ENCODE measurements at places on chromosomes 5 and 9. TPM values are rescaled to one million over a fixed set of nuclear protein-coding genes. Genes with fewer than 3 reads are reported as not detected.

Gene F12
- polyA plus RNA-seq, result 1.5 TPM

Gene GRM6
- polyA plus RNA-seq, result not detected

Gene PCDHA8
- polyA plus RNA-seq, result not detected

Gene ARL10
- 0.04 TPM for polyA plus RNA-seq

Gene ACOT12
- polyA plus RNA-seq, result not detected

Gene APBA1
- not detected for polyA plus RNA-seq

Gene FST
- 0.23 TPM for polyA plus RNA-seq

Gene LCN12
- polyA plus RNA-seq, result 0.20 TPM

DNA sequence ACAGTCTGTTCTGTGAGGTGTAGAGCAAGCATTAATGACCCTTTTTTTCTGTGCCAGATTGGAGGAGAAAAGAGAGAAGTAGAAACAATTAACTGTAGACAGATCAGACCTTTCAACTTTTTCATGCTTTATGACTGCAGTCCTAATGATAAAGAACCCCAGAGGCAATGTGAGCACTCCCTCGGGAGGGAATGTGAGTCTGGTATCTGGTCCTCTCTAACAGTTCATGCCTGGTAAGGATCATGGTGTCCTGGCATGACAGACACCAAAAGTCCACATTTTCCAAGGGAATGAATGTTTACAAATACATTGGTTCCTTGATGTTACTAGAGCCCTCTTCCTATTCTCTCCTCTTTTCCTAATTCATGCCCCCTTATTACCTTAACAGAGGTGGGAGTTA is 70.3 kb downstream of the MTAP start:
- no peak for DNase-seq

DNA sequence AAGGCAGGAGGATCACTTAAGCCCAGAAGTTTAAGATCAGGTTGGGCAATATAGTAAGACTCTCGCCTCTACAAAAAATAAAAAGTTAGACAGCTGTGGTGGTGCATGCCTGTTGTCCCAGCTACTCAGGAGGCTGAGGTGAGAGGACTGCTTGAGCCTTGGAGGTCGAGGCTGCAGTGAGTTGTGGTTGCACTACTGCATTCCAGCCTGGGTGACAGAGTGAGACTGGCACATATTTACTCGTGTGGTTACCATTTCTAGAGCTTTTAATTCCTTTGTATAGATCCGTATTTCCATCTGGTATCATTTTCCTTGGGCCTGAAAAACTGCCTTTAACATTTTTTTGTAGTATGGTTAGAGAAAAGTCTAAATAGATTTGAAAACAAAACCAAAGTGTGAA is 7.8 kb downstream of the IL6ST start:
- no peak for DNase-seq

DNA sequence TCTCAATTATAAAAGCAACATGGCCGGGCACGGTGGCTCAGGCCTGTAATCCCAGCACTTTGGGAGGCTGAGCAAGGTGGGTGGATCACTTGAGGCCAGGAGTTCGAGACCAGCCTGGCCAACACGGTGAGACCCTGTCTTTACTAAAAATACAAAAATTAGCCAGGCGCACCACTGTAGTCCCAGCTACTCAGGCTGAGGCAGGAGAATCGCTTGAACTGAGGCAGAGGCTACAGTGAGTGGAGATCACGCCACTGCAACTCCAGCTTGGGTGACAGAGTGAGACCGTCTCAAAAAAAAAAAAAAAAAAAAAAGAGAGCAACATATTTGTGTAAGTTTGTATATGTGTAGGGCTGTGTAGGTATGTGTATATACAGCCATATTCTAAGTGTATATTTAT is 7.5 kb downstream of the RPS6 start:
- DNase-seq, result no peak

DNA sequence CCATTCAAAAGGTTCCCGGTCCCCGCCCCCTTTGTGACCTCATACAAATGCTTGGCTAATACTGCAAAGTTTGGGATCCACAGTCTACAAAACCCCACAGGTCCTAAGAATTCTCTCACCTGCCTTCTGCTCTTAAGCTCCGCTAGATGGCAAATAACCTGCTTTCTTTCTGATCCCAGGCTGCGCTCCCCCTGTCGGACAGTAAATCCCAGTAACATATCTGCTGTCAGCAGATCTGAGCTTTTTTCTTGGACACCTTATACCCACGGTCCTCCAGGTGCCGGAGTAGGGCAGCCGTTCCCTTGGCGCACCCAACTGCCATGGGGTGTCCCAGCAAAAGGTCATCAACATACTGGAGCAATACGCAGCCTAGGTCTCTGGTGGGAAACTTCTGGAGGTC is 39.0 kb upstream of the PPP1R26 start:
- no peak for DNase-seq

DNA sequence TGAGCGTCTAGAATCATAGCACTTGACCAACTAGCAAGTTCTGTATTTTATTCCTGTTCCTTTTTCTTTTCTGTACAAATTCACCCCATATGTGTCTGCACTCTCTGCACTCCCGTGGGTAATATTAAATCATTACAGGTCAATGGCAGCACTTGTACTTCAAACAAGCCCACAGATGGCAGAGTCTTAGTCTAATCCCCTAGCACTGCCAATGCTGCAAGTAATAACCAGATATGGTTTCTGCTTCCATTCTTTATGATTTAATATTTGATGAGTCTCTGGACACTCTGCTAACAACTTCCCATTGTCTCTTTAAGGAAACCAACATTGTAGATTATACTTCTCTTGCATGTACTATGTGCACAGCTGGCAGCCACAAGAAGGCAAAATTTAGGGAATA is 343.8 kb upstream of the CHD1 start:
- no peak for DNase-seq

- no peak for DNase-seq
Measured at GRCh38 chr5:117761186-117761585, 1186.6 kb upstream of the SEMA6A start.

DNA sequence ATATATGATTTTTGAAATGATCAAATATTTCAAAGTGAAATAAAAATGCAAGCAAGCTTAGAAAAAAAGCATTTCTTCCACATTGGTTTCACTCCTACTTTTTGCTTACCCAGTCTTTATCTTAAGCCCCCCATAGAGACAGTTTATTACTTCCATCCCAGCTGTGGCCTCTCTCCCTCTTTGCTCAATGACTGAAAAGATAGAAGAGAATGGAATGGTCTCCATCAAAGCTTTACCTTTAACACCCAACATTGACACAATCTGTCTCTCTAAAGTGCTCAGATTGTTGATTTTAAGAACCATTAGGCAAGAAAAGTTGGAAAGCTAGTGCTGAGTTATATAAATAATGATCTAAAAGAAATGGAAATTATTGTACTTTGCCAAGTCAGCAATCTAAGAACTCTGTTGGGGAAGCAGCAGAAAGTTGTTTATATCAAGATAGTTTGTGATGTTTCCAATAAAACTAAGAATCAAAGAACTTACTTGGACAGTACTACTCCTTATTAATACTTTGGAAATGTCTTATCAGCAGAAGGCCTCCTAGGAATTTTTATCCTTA is 277.5 kb upstream of the NREP start:
- no peak for DNase-seq

DNA sequence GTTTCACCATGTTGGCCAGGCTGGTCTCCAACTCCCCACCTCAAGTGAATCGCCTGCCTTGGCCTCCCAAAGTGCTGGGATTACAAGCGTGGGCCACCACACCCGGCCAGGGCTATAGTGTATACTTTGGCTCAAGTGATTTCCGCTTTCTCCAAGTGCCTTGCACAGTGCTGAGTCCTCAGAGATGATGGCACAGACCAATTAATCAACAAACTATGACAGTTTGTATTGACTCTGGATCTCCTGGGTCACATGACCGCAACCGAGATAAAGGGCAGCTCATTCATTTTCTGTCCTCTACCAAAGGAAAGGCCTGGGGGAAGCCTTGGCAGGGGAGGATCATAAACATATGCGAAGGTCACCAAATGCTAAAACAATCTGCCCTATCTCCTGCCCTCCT is 11.4 kb upstream of the LARP1 start:
- DNase-seq, result no peak

GRCh38 chr9:136623016-136623841 is 39.5 kb upstream of the EGFL7 start:
- no peak for DNase-seq

DNA sequence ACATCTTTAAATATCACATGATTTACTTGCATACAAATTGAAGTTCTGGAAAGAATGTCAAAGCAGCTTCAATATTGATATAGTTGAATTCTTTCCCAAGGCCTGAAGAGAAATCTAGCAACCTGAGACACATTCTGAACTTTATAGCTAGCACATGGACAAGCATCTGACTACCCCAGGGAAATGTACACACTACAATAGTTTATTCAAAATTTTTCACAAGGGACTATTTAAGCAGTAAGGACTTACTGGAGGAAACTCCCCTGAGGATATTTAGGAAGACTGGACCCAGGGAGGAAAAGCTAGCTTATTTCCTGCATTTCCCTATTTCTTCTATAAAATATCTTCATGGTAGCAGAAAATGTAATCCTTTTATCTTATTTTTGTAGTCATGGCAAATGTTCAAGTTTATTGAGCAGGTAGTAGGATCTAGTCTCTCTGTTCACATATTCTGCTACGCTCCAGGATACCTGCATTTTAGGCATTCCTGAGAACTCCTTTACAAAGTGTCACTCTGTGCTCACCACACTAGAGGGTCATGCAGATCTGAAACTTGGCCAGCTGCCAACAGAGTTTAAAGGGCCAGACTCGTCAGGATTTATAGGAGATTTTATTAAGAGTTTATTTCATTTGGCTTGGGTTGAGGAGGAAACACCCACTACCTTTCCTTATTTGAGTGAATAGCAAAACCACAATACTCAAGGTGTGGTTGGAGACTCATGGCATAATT is 348.4 kb upstream of the FTMT start:
- no peak for DNase-seq

GRCh38 chr5:141870871-141871270 is 7.3 kb downstream of the PCDH1 start:
- no peak for DNase-seq

DNA sequence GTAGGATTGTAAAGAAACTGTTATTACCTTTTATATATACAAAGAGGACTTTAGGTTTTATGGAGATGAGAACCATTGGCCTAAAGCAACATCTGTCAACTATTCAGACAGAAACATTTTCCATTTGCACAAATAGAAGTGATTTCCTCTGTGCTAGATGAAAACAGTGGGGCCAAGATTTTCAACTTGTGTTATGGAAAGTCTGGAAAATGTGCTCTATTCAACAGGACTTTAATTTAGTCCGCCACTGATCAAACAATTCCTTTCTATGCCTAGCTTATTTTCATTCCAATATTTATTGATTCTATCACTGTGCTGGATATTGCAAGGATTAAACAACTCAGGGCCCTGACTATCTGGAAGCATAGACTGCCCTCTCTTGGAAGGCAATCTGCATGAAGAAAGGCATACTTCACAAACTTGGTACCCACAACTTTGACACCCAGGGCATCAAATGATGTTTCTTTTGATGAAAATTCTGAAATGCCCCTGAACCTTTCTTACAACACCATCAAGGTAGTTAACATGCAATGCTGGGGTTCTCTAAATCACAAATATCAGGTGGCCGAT is 126.6 kb upstream of the HMHB1 start:
- DNase-seq, result no peak

- DNase-seq, result peak; percentile 56
Measured at GRCh38 chr9:107587191-107587963, 97.8 kb upstream of the KLF4 start.

GRCh38 chr9:76818271-76818670 is 54.0 kb downstream of the PCA3 start:
- DNase-seq, result no peak

- DNase-seq, result no peak
Measured at GRCh38 chr5:180306796-180307195, 14.9 kb upstream of the MAPK9 start.

DNA sequence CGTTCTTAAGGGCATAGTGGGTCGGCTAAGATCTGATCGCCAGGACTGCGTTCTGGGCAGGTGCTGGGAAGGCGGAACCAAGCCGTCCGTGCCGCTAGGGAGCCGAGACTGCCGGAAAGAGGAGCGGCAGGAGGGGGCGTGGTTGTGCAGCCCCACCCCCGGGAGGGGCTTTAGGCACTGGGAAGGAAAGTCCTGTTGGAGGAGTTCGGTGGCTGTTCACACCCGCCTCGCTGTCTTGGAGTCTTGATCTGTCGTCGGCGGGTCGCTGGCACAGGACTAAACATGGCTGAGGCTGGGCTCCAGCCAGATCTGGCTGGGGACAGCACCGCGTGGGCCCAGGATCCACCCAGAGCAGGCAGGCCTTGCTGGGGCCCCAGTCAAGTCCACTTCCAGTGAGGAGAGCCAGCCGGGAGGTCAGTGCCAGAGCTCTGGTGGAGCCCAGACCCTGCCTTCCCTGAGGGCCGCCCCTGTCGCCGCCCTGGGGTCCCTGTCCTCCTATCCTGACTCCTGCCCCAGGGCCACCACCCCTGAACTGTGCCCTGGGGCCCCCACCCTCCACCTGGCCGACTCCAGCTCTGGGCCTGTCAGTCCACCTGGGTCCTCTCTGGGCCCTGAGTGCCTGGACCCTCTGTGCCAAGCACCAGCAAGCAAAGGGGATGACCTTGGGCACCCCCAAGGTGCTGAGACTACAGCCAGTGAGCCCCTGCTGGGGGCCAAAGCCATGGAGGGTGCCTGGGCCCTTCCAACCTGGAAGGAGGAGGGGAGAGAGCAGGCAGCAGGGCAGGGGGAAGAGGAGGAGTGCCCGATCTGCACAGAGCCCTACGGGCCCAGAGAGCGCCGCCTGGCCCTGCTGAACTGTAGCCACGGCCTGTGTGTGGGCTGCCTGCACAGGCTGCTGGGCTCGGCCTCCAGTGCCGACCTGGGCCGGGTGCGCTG is 4.5 kb downstream of the RNF208 start:
- DNase-seq, result no peak

- peak; percentile 64 for DNase-seq
Measured at GRCh38 chr5:140351609-140352334, 5.4 kb upstream of the HBEGF start.

- no peak for DNase-seq
Measured at GRCh38 chr5:53126521-53126920, 17.0 kb upstream of the MOCS2 start.

DNA sequence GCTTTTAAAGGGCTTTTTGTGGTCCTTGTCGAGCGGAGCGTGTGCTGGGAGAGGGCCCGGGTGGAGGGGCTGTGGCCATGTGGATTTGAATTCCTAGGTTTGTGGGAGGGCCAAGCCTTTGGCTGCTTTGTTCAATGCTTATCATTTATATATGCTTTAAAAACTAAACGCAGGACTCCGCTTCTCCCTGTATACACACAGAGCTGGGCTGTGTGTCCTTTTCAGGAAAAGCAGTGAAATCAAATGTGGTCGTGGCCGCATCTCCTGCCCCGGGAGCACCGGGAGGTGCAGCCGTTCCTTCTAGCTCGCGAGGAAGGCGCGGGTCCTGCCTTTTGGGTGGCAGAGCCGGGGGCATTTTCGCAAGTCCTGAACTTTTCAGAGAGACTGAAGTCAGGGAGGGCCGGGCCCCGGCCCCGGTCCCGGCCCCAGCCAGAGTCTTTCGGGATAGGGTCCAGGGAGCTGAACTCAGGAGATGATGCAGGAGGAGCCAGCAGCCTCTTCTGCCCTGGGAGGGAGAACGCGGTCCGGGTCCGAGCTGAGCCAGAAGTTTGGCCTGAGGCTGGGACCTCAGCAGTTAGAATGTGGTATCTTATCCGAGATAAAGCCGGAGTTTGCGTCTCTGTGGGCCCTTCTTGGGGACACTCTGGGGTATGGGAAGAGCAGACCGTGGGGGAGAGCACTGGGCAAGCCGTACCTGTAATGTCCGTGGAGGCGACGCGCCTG is 158.8 kb downstream of the C9orf152 start:
- no peak for DNase-seq

GRCh38 chr5:174732036-174733020 is 7.9 kb downstream of the MSX2 start:
- DNase-seq, result no peak

All from CD14-positive monocyte (primary cell).